ENCODE measurements at places on chromosomes 11 and 22.

GRCh38 chr11:44851496-44851895 lies 99.2 kb downstream of the TP53I11 start:
- DNase-seq = no peak

DNA sequence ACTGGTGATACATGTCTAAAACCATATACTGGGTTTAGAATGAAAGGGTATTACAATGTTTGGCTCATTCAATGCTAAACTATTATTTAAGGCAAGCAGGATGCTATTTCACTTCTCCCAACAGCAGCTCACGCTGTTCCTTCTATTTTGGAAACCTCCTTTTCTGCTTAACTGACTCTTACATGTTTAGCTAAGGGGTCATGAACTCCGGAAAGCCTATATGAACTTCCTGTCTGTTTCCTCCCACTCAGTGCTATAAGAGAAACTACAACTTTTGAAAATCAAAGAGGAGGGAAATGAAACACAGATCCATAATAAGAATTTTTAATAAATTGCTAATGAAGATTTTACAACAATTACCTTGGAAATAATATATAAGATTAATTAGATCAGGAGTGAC lies 30.9 kb downstream of the SLC36A4 start:
- DNase-seq = peak; percentile 70

DNA sequence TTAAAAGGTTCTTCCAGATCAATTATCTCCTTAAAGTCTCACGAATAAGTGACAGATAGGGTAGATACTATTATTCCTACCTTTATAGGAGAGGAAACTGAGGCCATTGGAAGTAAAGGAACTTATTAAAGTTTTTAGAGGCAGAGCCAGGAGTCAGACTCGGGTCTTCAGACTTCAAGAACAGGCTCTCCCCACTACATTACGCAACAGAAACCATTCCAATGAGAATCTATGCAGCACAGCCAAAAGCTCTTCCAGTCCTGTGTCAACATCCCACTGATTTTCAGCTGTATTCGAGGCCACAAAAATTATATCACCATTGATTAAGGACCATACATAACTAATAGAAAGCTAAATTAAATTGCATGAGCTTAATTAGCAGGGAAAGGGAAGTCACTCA lies 77.4 kb downstream of the RELT start:
- DNase-seq = no peak

DNA sequence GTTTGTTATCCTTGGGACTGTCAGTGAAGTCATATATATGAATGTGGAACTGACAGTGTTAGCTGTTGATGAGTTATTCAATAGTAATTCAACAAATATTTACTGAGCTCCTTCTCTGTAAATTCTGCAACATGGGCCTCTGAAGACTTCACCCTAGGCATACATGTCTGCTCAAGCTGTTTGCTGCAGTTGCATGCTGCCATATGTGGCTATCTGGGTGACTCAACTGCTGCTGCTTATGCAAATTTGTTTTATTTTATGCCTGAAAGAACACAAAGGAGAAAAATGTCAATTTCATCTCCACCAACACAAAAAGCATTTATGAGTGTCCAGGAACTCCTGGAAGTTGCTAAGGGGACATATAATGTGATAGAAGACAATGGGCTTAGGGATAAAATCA lies 417.6 kb downstream of the AASDHPPT start:
- DNase-seq = no peak

DNA sequence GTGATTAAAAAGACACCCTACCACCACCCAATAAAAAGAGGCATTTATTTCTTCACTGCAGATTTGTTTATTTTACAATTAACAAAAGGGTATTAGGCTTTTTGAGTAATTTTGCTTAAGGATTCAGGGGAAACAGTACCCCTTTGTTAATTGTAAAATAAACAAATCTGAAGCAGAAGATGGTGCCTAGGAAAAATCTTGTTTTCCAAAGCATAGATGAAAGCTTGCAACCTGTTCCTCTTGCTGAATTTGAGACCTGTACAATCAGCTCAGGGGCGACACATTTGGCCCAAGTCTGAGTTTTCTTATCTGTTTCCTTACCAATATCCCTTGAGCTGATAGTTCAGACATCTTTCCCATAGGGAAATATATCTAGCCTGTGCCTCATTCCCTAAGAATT lies 171.9 kb downstream of the GRIA4 start:
- no peak for DNase-seq

GRCh38 chr11:36131721-36132397 lies 157.4 kb downstream of the COMMD9 start:
- peak; percentile 48 for DNase-seq

DNA sequence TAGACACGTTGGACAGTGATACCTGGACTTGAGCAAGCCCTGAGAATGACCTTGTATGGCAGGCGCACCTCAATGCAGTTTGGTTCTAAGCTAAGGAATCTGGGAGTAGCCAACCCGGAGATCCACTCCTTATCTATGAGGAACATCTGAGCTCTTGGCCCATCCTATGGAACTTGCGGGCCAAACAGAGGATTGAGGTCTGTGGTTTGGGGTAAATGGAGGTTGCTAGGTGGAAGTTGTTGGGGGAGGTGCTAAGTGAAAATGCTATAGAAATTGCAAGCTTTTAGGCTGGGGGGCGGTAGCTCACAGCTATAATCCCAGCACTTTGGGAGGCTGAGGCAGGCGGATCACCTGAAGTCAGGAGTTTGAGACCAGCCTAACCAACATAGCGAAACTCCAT lies 8.9 kb downstream of the GDPD5 start:
- no peak for DNase-seq

DNA sequence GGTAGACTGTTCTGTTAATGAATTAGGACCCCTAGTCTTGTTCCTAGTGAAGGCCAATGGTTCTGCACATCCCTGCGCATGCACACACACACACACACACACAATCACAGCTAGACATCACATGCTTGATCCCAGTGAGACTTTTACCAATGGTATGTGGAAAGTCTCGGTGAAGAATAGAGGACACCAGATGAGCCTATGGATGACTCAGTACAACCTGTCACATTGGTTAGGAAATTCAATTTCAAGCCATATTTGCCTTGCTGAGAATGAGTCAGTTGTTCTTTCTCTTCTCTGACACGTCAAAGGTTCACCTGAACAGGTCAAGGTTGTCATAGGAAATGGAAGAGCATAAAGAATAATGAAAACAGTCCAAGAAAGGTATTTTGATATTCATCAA lies 122.0 kb downstream of the SLC17A6 start:
- DNase-seq = no peak

DNA sequence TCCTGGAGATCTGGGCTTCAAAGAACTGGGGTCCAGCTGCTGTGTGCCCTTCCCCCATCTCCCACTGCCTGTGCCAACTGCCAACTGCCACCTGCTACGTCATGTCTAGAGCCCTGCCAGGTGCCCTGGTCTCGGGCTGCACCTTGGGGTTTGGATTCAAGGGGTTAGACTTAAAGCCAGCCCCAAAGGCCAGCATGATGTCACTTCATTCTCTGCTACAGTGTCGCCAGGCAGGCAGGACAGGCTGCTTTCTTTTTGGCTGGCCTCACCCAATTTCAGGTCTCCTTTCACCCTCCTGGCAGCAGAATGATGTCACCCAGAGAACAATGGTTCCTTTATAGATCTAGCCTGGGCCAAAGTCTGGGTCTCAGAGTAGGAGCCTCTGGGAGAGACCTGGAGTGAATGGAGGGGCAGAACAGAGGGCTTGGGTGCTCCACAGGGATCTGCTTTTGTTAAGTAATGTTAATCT lies 79.5 kb upstream of the CRYBB3 start:
- no peak for DNase-seq

GRCh38 chr22:46180370-46181137 lies 30.2 kb downstream of the PPARA start:
- no peak for DNase-seq

- no peak for DNase-seq
Observed at GRCh38 chr11:33531743-33532181, 168.9 kb downstream of the C11orf91 start.

- no peak for DNase-seq
Observed at GRCh38 chr22:24441406-24442351, 14.3 kb downstream of the ADORA2A start.

DNA sequence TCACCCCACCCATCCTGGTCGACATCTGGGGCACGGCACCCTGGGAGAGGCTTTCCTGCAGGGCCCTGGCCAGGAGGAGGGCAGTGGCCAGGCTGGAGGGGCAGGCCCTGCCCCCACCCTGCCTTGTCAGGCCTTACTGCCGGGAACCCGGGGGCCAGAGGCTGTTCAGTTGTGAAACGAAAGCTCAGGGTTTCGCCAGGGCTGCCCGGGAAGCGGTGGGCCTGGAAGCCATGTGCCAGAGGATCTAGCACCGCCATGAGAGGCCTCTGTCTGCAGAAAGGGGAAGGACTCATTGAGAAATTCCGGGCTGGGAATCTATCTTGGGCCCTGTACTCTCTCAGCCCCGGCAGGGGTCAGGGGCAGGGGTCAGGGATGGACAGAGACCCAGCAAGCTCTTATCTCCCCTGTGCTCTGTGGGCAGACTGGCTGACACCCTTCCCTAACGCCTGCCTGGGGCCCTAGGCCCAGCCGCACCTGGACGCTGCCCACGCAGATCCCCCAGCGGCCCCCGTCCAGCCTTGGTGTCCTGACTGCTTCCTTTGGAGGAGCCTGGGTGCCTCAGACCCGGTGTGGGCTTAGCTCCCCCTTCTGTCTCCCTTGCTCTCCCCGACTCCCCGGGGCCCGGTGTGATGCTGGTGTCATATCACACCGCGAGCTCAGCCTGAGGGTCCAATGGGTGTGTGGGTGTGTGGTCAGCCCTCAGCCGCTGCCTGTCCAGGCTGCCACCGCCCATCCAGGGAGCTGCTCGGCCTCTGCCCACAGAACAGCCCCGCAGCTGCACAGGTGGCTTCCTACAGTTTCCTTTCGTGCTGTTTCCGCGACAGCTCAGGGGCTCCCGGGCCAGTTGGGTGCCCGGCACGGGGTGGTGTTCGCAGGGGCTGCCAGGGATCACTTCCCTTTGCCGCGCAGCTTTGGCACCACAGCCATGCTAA lies 6.5 kb downstream of the PIM3 start:
- DNase-seq = peak; percentile 94

GRCh38 chr11:120004723-120005122 lies 133.2 kb downstream of the TRIM29 start:
- no peak for DNase-seq

DNA sequence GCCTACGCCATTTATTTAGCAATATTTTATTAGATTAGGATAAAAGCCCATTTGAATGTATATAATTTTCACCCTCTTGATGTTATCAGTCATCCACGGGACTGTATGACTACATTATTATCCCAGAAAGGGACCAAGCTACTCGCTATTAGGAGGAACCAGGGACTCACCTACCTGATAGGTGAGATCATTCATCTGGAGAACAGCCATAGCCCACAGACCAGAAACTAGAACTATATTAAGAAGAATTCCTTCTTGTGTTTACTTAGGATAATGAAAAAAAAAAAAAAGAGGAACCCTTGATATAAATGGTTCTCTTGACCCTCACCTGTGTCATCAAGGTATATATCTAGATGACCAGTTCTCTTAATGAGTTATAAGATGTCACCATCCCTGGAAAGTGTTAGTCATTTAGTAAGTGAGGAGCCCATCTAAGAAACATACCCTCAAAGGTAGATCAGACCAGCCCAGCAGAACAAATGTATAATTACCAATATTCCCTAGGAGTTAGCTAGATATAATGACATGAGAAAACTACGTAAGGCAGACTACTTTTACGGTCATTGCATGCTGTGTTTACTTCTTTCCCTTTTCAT lies 8.0 kb downstream of the SIK3 start:
- no peak for DNase-seq

GRCh38 chr22:21937041-21937820 lies 15.4 kb downstream of the PPM1F start:
- DNase-seq = peak; percentile 90

DNA sequence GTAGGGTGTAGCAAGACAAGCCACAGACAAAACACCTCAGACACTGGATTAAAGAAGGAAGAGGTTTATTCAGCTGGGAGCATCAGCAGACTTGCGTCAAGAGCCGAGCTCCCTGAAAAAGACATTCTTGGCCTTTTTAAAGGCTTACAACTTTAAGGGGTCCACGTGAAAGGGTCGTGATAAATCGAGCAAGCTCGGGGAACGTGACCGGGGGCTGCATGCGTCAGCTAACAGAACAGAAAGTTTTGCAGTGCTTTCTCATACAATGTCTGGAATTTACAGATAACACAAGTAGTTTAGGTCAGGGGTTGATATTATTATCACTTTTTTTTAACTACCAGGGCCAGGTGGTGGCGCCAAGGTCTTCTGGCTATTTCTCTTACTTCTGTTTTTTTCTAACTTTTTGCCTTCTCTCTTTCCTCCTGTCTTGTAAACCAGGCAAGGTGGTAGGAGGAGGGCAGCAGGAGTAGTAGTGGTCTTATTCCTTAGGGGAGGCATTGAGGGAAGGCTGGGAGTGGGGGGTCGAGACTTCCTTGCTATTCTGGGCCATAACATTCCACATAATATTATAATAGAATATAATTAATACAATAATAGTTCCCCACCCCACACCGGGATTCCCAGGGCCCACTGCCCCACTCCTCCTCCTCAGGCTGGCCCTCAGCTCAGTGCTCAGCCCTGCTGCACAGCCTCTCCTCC lies 587 bp upstream of the ALDH3B1 start:
- DNase-seq = peak; percentile 30

- no peak for DNase-seq
Observed at GRCh38 chr11:127247261-127247851, 246.8 kb upstream of the KIRREL3 start.

GRCh38 chr11:65446446-65447277 lies 24.1 kb downstream of the NEAT1 start:
- DNase-seq = no peak

DNA sequence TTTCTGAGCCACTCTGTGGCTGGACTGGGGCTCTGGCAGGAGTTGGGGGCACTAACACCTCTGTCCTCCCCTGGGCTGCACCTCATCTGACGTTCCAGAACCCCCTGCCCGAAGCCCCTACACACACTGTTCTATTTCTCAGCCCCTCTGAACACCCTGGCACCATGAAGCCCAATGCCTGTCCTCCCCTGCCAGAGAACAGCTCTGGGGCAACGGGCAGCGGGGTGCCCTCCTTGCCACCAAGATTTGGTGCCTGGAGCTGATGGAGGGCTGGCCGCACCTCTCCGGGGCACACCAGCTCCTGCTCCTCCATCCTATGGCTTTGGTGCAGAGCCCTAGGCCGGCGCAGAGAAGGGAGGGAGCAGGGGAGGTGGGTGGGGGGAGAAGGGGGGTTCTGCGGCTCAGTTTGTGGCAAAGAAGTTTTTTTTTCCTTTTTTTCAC lies 16.3 kb downstream of the DUSP8 start:
- no peak for DNase-seq

- DNase-seq = peak; percentile 13
Observed at GRCh38 chr11:62217191-62217748, 8.8 kb downstream of the SCGB2A1 start.

Data from inflammatory macrophage treated with lipopolysaccharide for 4 hours (primary cell).